Activated CD4-positive, alpha-beta T cell treated with anti-CD3 and anti-CD28 coated beads, Interleukin-2, amount 50 U/mL, for 24 hours (primary cell): ENCODE measurements at places on chromosomes 2 and 18.

- no peak for DNase-seq
These were observed 60.0 kb downstream of the MYO1B start for GRCh38 chr2:191304939-191305875.

- no peak for DNase-seq
These were observed 90.4 kb upstream of the LYPD1 start for GRCh38 chr2:132760405-132760804.

DNA sequence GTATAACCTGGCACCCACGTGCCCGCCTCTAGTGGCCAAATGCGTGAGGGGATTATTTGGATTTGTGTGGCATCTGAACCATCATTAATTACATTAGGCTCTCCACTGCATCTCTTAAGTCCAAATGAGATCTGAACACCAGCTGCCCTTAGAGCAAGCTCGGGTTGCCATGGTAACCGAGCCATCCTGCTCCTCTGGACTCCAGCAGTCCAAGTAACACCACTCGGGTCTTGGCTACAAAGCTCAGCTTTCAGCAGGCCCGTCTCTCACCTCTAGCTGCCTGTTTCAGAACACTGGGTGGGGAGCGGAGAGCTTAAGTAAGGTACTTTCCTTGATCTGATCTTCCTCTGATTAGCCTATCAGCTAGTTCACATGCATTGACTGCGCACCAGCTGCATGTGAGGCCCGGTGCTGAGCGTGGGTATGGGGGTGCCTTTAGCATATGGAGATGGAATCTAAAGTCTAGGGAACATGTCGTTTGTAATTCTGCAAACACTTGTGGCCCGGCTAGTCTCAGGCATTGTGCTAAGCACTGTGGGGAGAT lies 14.1 kb upstream of the CYS1 start:
- DNase-seq: no peak

DNA sequence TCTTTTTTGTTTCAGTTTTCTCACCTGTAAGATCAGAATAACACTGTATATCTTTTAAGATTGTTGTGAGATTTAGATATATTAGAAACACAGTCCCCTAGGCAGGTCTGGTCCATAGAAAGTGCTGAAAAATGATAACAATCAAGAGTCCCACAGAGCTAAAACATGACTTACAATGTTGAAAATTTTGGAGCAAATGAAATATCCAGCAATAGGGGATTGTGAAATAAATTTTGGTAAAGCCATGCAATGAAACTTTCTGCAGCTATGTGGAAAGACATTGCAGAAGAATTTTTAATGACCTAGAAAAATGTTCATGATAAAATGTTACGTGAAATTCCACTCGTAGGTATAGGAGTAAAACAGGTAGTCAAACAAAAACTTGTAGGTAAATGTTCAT lies 127.6 kb upstream of the SERPINE2 start:
- DNase-seq: no peak

GRCh38 chr18:34048423-34048822 lies 176.3 kb downstream of the NOL4 start:
- no peak for DNase-seq

DNA sequence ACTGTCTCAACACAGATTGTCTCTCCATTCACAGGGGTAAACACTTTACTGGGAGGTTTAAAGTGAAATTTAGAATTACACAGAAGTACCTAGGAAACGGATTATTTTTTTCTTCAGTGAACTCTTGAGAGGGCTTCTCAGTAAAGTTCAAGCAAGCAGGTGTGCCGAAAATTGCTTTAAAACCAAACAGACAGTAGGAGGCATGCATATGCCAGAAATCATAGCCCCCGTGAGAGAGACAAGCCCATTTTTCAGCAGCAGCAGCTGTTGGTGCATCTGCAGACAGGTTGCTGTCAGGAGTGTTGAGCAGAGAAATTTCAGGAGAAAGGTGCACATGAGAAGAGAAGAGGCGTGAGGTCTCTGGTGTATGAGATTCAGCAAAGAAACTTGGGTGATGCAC lies 2115.5 kb upstream of the CELF4 start:
- DNase-seq: no peak

DNA sequence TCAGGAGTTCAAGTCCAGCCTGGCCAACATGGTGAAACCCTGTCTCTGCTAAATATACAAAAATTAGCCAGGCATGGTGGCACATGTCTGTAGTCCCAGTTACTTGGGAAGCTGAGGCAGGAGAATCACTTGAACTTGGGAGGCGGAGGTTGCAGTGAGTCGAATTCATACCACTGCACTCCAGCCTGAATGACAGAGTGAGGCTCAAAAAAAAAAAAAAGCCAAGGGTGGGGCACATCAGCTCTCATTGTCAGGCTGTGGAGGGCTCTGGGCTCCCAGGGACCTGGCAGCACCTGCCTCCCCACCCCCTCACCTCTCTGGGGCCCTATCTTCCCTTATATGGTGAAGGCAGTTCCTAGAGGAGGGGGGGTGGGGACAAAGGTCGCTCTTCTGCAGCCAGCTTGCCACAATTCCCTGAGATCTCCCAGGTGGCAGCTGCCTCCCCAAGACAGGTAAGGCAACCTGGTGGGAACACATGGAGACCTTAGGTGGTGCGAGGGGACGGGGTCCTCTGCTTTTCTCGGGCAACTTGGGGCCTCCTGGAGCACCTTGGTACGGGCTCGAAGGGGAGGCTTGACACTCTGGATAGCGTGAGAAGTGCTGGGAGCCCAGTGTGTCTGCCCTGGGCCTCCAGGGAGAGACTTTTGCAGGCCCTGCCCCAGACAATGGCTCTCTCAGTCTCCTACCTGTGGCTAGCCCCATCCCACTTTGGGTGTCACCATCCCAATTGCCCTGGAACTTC lies at the start of gene VIL1:
VIL1 (plus strand) TSS at position 407 of the 742 bp plus-strand sequence. CDS start 4,656 bp downstream, outside the sequence.
- DNase-seq: no peak

DNA sequence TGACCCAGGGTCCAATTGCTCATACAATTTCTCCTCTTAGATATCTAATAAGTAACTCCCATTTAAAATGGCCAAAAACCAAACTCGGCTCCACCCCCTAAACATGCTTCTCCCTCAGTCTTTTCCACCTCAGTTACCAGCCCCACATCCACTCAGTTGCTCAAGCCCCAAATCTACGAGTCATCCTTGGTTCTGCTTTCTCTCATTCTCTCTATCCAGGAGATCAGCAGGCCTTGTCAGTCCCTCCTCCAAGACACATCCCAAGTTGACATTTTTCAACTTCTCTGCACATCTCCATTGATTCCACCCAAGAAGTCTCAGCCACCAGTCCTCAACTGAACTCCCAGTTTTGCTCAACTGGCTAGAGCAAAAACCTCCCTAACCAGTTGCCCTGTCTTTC lies 40.5 kb upstream of the RTN4 start:
- DNase-seq: no peak

GRCh38 chr18:55012008-55012407 lies 52.7 kb upstream of the CCDC68 start:
- no peak for DNase-seq

- no peak for DNase-seq
These were observed 9.7 kb downstream of the ZBTB7C start for GRCh38 chr18:48399303-48400075.

- no peak for DNase-seq
These were observed 17.7 kb downstream of the PHOSPHO2 start for GRCh38 chr2:169711751-169712509.

- DNase-seq: no peak
These were observed 115.6 kb downstream of the MBP start for GRCh38 chr18:77016936-77017335.

GRCh38 chr2:190405070-190405469 lies 3.1 kb upstream of the MFSD6 start:
- no peak for DNase-seq
